ENCODE measurements at places on chromosomes 6 and 20. TPM values are rescaled to one million over a fixed set of nuclear protein-coding genes. Genes with fewer than 3 reads are reported as not detected.
A peak's percentile ranks its signal among the peaks of the same experiment; 100 is the strongest.

DNA sequence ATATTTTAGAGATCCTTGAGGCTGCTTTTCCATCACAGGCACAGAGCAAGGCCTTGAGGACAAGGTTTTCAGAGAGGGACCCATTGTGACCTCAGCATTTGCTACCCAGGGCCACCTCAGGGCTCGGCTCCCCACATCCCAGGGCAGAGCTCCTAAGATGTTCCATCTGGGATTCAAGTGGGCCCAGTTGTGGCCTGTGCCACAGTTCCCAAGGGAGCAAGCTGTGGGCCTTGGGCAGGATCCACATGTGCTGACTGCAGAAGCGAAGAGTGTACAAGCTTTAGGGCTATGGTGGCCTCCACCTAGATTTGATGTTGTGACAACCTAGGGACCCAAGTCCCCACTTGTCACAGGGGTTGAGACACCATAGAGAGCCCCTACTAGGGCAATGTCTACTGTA lies 608.1 kb downstream of the HACE1 start:
- H3K27ac ChIP-seq, result no peak overlapping the region
- DNase-seq, result no peak
- no peak overlapping the region for H3K4me3 ChIP-seq
- H3K4me1 ChIP-seq, result no peaks in the 10 kb centered on the region
- H3K27me3 ChIP-seq, result no peaks in the 10 kb centered on the region

DNA sequence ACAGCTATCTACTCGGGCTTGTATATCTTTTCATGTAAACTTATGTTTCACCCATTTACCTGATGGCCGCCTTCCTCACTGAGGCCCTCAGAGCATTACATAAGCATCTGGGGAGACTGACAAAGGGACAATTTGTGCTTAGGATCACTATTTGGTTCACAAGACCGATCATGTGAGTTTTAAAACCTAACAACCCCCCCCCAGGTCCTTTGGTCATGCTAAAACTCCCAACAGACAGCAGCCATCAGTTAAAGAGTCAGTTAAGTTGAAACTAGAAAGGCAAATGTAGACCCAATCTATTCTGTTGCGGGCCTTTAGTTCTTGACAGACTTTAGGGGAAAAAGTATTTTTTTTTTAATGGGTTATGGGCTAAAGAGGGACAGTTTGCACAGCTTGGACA lies 205.0 kb upstream of the RNF24 start:
- H3K4me3 ChIP-seq, result no peak overlapping the region
- H3K27ac ChIP-seq, result no peak overlapping the region
- H3K36me3 ChIP-seq, result no peaks in the 10 kb centered on the region
- peaks cover 13% of the 10 kb centered on the region for H3K4me1 ChIP-seq
- no peak for DNase-seq

- no peak for DNase-seq
- no peaks in the 10 kb centered on the region for H3K36me3 ChIP-seq
- no peak within 1 kb of the TSS for H3K27ac ChIP-seq
- H3K27me3 ChIP-seq, result no peaks in the 10 kb centered on the region
- H3K4me1 ChIP-seq, result no peaks in the 10 kb centered on the region
Measured at GRCh38 chr6:134317471-134318131, at the start of gene SGK1. TSS of gene SGK1 (minus strand) at chr6:134318112. CDS start at chr6:134317460, 652 bp downstream.

DNA sequence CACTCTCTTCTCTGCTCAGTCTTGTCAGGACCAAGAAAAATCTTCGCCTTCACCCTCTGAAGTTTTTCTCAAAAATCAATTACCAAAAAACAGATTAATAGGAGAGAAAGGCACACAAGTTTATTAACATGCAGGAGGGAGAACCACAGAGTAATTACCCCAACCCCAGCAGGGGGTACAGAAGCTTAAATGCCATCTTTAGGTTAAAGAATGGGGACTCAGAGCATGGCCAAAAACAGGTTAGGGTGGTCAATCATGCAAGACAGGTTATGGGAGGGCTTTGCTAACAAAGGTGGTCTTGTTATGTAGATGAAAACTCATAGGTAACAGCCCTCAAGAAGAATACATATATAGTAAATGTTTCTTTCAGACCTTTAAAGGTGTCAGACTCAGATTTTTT lies 100.5 kb upstream of the BTN3A2 start:
- H3K4me1 ChIP-seq, result no peaks in the 10 kb centered on the region
- no peaks in the 10 kb centered on the region for H3K36me3 ChIP-seq
- H3K4me3 ChIP-seq, result no peak overlapping the region
- no peaks in the 10 kb centered on the region for H3K27me3 ChIP-seq
- H3K27ac ChIP-seq, result no peak overlapping the region

DNA sequence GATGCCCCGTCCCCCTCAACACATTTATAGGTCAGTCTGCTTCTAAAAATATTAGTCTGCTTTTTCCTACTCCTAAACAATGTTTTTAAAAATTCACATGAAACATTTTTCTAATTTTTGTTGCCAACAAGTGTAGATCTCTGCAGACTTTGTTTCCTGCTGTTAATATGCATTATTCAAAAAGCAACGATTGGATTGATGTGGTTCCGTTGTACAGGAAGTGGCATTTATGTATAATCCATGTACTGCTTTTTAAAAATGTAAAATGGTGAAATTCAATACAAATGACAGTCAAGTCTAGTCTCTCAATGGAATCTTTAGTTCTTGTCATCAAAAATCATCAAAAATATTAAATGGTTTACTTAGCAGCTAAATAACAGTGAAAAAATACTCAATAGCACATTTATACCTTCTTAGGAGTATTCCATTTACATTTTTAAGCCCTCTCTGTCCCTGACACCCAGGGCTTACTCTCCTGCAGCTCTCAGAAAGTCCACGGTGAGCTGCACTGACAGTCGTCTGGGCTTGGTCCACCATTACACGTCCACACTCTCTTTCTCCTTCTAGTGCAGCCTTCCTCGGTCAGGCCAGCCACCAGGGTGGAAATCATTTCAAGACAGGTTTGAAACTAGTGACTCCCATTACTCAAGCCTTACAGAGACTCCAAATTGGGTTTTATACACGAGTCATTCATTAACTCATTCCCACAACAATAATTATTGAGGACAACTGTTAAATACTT lies 211.5 kb downstream of the TMEM200A start:
- no peak for DNase-seq
- H3K36me3 ChIP-seq, result no peaks in the 10 kb centered on the region
- H3K4me1 ChIP-seq, result no peaks in the 10 kb centered on the region
- no peak overlapping the region for H3K4me3 ChIP-seq
- H3K27me3 ChIP-seq, result no peaks in the 10 kb centered on the region
- H3K27ac ChIP-seq, result no peak overlapping the region

- no peak overlapping the region for H3K27ac ChIP-seq
- no peak for DNase-seq
- H3K27me3 ChIP-seq, result no peaks in the 10 kb centered on the region
- H3K36me3 ChIP-seq, result no peaks in the 10 kb centered on the region
- H3K4me1 ChIP-seq, result peaks cover 10% of the 10 kb centered on the region
Measured at GRCh38 chr6:139962654-139963347, 588.4 kb upstream of the CITED2 start.

DNA sequence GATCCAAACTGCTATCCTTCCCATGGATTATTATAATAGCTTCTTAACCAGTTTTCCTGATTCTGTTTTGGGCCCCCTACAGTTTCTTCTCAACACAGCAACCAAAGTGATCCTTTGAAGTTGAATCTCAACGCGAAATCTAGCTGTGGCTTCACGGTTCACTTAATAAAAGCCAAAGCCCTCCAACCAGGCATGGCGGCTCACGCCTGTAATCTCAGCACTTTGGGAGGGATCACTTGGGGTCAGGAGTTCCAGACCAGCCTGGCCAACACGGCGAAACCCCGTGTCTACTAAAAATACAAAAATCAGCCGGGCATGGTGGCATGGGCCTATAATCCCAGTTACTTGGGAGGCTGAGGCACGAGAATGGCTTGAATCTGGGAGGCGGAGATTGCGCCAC lies 3.3 kb downstream of the RMND1 start:
- no peaks in the 10 kb centered on the region for H3K27me3 ChIP-seq
- H3K4me1 ChIP-seq, result peaks cover 8% of the 10 kb centered on the region
- H3K4me3 ChIP-seq, result no peak overlapping the region
- H3K27ac ChIP-seq, result no peak overlapping the region
- DNase-seq, result no peak
- H3K36me3 ChIP-seq, result no peaks in the 10 kb centered on the region

DNA sequence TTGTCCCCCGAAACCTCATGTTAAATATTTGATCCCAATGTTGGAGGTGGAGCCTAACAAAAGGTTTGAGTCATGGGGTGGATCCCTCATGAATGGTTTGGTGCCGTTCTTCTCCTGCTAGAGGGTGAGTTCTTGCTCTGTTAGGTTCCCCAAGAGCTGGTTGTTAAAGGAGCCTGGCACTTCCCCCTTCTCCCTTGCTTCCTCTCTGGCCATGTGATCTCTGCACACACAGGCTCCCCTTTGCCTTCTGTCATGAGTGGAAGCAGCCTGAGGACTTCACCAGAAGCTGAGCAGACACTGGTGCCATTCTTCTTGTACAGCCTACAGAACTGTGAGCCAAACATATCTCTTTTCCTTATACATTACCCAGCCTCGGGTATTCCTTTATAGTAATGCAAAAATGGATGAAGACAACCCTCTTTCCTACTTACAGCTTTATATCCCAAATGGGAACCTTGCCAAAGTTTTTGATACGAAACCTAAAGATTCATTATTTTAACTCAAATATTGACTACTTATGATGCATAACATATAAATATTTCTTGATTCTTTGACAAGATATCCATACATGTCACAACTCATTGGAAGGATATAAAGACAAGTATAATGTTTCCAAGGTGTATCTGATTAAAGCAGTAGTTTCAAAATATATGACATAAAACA lies 61.0 kb downstream of the RNF182 start:
- H3K27me3 ChIP-seq, result no peaks in the 10 kb centered on the region
- H3K27ac ChIP-seq, result no peak overlapping the region
- no peak for DNase-seq
- H3K4me1 ChIP-seq, result no peaks in the 10 kb centered on the region

DNA sequence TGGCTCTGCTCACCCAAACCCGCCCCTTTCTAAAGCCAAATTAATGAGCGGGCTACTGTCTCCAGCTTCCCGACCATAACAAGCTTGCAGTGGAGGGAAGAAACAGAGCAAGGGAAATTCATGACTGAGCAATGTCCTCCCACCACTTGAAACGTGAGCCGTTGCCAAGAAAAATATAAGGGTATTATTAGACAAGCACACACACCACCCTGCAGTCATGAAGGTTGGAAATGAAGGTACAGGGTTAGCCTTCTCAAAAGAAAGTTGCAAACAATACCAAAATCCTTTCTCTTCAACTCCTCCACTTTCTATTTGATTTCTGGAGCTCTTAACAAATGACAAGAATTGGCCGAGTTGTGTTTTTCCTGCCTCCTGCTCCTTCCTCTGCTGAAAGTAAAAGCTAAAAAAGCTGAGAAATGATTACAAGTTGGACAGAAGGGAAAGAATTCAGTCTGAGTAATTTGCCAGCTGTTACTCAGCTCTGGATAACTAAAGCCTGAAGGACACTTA lies 151.1 kb upstream of the B3GAT2 start:
- no peaks in the 10 kb centered on the region for H3K27me3 ChIP-seq
- H3K36me3 ChIP-seq, result no peaks in the 10 kb centered on the region
- peaks cover 10% of the 10 kb centered on the region for H3K4me1 ChIP-seq
- H3K27ac ChIP-seq, result peak overlapping the region; percentile 64
- H3K4me3 ChIP-seq, result peak overlapping the region; percentile 47
- no peak for DNase-seq

- no peaks in the 10 kb centered on the region for H3K4me1 ChIP-seq
- no peak overlapping the region for H3K4me3 ChIP-seq
- no peaks in the 10 kb centered on the region for H3K36me3 ChIP-seq
- no peak for DNase-seq
Measured at GRCh38 chr6:164749221-164750064, 560.0 kb downstream of the C6orf118 start.

DNA sequence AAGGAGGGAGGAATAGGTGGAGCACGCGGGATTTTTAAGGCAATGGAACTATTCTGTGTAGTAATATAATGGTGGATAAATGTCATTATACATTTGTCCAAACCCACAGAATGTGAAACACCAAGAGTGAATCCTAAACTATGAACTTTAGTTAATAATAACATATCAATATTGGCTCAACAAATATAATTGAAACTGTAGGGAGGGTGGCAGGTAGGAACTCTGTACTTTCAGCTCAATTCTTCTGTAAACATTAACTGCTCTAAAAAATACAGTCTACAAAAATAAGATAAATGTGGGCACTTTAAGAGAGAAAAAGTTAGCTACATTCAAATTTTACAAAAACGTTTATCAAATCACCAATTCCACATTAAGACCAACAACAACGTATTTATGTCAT lies 136.7 kb upstream of the RUNX2 start:
- H3K27me3 ChIP-seq, result no peaks in the 10 kb centered on the region
- no peak overlapping the region for H3K4me3 ChIP-seq
- no peak overlapping the region for H3K27ac ChIP-seq
- DNase-seq, result no peak
- H3K36me3 ChIP-seq, result no peaks in the 10 kb centered on the region

DNA sequence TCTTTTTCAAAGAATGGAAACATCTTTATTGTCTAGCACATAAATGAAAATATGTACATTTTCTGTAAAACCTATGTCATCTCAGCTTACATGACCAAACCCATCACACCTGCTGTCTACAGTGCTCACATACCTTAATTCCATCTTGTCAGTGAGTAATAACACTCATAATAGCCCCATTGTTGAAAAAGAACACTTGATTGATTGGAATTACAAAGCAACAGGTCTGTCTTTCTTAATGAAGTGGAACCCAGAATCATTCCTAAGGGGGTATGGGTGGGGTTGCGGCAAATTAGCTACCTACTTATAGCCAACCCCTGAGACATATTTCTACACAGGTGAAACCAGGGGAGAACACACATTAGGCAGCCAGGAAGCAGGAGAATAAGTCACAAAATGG lies 20.2 kb downstream of the ADGRF4 start:
- DNase-seq, result no peak
- H3K27me3 ChIP-seq, result no peaks in the 10 kb centered on the region
- no peaks in the 10 kb centered on the region for H3K4me1 ChIP-seq
- no peaks in the 10 kb centered on the region for H3K36me3 ChIP-seq
- H3K27ac ChIP-seq, result no peak overlapping the region
- H3K4me3 ChIP-seq, result no peak overlapping the region

- H3K27ac ChIP-seq, result no peak overlapping the region
- no peaks in the 10 kb centered on the region for H3K4me1 ChIP-seq
- no peak for DNase-seq
- H3K27me3 ChIP-seq, result no peaks in the 10 kb centered on the region
- H3K4me3 ChIP-seq, result no peak overlapping the region
Measured at GRCh38 chr6:163804991-163805390, 390.5 kb downstream of the QKI start.

Gene SLC16A10
- total RNA-seq, result 7.8 TPM

Gene OR2B6
- total RNA-seq, result not detected

Gene RFX6
- total RNA-seq, result not detected

Gene C20orf141
- not detected for total RNA-seq

Gene HLA-DRB5
- 19.9 TPM for total RNA-seq
